ENCODE measurements at places on chromosomes 4 and X.

DNA sequence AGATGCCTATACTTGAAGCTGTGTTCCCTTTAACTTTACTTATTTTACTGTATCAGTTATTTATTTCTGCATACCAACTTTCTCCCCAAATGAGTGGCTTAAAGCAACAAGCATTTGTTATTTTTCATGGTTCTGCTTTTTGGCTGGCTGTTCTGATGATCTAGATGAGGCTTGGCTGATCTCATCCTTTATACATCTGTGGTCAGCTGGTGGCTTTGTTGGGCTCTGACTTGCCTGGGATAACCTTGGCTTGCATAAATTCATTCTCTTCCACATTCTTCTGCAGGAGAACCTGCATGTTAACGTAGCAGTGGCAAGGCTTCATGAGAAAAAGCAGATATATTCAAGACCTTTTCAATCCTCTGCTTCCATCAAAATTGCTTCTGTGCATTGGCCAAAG lies 1317.6 kb downstream of the ADGRL3 start:
- DNase-seq: no peak

DNA sequence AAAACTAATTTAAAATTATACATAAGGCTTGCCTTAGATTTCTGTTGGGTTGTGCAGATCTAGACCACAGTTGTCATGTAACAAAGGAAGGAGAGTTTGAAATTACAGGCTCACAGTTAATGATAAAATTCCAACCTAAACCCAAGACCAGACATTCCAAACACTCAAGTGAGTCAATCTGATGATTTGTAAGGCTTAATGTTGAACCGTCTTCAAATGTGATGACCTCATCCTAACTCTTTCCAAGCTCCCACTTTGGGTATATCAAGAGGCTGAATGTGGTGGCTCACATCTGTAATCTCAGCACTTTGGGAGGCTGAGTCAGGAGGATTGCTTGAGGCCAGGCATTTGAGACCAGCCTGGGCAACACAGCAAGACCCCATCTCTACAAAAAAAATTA lies 149.2 kb downstream of the TBL1X start:
- no peak for DNase-seq

DNA sequence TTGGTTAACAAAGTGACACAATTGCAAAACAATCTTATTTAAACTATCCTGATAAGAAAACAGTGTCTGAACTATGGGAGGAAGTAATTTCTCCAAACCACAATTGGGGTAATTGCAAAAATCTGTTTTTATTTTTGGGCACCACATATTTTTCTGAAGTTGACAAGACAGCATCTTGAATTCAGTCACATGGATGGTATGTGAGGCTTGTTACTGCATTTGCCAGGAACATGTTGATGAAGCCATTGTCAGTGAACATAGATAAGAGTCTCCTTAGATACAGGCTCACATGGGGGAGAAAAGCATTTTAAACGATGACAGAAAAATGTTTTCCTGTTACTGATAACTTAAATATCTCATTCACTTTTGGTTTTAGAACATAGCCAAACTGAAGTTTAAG lies 5.5 kb upstream of the USP53 start:
- DNase-seq: no peak

DNA sequence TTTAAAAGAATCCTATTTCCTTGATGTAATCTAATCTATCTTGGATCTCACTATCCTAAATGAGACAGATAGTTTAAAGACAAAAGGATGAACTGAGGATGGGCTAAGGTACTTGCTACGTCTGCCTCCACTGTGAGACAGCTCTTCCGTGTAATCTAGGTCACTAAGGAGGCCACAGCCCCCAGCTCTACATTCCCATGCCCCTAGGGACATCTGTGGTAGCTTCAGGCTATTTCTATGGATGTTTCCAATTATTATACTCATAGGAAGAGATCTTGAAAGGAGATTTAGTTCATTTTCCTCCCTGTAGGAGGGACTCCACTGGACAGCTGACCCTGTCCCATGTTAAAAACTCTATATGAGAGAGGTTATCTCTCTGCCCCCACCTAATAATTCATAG lies 140.8 kb upstream of the TRPC5 start:
- DNase-seq: no peak

DNA sequence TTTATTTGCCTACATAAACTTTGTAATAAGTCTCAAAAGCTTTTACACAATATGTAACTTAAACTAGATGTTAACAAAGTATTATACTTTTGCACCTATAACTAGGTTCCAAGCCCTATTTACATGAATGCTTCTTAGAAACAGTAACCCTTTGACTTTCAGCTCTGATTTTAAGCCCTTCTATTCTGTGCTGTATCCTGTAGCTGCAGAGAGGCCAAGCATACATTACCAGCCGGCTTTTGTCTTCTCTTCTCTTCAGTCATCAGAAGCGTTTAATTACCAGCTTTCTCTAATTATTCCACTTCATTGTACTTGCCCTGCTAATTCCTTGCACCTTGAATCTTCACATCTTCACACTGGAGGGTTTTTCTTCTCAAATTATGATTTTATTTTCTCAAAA lies 403.1 kb downstream of the PDGFC start:
- DNase-seq: no peak

- no peak for DNase-seq
These were observed 3.1 kb downstream of the FGFRL1 start for GRCh38 chr4:1014291-1015167.

GRCh38 chr4:1492651-1493539 lies 86.7 kb upstream of the NKX1-1 start:
- no peak for DNase-seq

DNA sequence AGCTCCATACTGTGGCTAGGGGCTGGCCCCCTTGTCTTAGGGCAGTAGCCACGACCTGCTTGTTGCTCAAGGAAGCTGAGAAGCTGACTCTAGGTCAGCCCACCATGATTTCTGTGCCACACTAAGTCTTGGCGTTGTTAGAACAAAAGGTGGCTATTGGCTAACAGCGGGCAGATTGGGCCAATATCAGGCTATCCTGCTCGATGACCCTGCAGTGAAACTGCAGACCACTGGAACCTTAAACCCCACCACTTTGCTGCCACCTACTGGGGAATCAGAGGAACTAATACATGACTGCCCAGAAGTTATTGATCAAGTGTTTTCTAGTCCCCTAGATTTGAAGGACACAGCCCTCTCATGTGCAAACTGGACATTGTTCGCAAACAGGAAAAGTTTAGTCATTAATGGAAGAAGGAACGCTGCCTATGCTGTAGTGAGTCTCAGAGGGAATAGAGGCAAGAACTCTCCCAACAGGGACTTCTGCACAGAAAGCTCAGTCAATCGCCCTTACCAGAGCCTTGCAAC lies 17.0 kb upstream of the PAPSS1 start:
- DNase-seq: no peak

DNA sequence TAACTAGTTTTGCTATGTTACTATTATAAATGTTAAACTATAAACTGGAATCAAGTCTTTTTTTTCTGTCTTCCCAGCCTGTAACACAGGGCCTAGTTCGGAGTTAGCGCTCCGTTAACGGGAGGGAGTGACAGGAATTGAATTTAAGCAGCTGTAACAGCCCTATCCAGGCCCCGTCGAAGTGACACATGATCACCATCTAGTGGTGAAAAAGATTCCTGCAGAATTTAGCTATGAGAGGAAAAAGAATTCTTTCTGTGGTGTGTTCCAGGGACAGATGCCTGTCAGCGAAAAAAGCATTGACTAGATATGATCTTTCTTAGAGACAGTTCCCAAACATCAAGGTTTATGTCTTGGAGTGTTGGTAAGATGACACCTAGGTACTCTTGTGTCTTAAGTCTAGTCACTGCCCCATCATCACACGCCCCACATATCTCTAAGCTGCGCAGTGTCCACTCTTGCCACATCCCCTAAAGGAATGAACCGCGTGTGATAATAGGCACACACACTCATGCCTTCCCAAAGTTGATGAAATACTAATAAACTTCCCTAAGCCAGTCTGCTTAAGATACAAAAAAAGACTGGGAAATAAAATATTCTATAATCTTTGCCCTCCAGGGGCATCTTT lies 2.1 kb downstream of the GAB3 start:
- no peak for DNase-seq

- peak; percentile 23 for DNase-seq
These were observed 1.0 kb upstream of the RELL1 start for GRCh38 chr4:37687194-37687562.

DNA sequence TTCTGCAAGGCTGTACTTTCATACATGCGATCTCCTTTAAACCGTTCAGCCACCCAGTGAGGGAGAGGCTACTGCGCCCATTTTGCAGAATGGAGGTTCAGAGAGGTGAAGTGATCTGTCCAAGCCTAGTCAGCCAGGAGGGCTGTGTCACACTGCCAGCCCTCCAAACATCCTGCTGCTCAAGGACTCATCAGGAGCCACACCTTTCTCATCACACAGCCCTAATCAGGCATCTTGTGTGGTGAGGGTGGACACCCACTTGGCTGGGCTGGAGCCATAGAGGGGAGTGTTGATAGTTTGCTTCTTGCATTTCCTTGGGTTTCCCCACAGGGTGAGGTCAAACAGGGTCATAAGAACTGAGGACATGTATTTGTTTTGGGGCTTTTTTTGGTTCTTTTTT lies 5.4 kb upstream of the CXCR3 start:
- no peak for DNase-seq

DNA sequence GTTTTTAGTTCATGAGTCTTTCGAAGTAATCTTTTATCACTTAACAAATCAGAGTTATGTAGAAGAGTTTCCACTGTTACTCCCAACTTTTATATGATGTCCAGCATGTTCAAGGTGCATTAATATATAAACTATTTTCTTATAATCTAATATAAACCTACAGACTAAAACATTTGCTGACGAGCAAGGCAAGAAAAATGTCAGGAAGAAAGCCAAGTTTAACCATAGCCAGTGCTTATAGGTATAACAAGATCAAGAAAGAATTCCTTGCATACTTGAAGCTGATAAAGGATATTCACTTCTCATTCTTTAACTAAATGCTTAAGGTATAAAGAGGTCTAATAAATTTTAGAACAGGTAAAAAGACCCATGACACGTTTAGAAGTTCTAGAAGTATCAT lies 167.7 kb downstream of the NPNT start:
- DNase-seq: no peak

- DNase-seq: no peak
These were observed 28.2 kb downstream of the SAT1 start for GRCh38 chrX:23811108-23811651.

GRCh38 chr4:185797596-185798338 lies 14.2 kb downstream of the SORBS2 start:
- no peak for DNase-seq

DNA sequence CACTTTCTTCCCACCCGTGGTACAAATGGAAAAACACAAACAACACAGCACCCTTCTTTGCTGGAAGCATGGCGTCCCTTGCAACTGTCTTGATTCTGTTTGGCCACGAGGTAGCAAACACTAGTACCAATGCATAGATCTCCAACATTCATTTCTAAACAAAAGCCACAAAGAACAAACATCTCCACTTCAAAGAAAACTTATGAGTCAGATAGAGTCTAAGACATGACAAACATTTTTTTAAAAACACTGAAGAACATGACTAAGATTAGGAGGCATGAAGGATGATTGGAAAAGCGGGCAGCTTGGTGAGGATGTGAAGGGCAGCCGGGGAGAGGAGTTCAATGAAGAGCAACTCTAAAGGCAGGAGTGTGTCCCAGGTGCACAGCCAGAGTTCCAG lies 197.6 kb upstream of the FAM9B start:
- DNase-seq: no peak

DNA sequence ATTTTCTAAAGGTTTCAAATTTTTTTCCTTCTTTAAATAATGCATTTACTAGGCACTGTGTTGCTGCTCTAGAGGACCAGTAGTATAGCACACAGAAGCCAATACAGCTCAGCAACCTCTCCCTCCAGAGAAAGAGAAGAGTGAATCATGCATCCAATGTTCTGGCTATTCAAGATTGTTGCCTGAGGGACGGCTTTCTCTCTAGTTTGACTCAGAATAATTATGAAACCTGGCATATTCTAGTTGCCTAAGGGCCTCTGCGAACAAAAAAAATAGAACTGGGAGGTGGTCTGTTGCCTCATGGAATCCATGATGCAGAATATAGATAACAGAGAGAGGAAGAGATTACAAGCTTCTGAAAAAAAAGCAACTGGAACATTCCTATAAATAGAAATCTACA lies 1233.3 kb upstream of the PABPC4L start:
- no peak for DNase-seq

DNA sequence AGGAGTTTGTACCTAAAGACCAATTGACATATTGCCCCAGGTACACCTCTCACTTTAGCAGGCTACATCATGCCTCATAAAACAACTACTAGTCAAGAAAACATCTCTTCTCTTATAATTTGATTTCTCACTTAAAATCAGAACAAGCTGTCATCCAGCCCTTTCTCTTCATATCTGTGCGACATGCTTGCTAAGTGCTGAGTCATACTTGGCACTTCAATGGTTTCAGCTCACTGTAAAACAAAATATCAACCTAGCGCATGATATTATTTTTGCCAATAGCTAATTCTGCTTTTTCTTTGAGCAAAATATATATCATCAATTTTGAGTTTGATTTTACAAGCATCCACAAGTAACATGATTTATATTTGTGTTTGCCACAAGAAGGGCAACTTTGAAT lies 27.9 kb upstream of the FUNDC1 start:
- no peak for DNase-seq

DNA sequence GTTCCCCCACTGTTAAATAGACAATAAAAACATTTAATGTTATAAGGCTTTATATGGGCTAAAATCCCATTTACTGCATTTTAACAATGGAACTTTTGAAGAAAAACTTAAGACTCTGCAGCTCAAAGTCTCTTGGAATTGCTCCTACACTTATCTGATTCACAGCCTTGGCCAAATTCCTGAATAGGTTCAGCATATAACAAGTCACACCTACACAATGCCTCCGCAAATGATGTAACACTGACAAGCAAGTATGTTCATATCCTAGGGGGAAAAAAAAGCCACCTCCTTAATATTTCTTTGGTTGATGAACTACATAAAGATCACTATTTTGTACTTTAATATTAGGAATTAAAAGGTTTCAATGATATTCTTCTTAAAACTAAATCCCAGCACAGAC lies 34.5 kb downstream of the RPS6KA6 start:
- DNase-seq: no peak

GRCh38 chr4:20283039-20283438 lies 31.3 kb downstream of the SLIT2 start:
- DNase-seq: no peak

GRCh38 chr4:73573794-73574528 lies 46.3 kb downstream of the RASSF6 start:
- peak; percentile 77 for DNase-seq

DNA sequence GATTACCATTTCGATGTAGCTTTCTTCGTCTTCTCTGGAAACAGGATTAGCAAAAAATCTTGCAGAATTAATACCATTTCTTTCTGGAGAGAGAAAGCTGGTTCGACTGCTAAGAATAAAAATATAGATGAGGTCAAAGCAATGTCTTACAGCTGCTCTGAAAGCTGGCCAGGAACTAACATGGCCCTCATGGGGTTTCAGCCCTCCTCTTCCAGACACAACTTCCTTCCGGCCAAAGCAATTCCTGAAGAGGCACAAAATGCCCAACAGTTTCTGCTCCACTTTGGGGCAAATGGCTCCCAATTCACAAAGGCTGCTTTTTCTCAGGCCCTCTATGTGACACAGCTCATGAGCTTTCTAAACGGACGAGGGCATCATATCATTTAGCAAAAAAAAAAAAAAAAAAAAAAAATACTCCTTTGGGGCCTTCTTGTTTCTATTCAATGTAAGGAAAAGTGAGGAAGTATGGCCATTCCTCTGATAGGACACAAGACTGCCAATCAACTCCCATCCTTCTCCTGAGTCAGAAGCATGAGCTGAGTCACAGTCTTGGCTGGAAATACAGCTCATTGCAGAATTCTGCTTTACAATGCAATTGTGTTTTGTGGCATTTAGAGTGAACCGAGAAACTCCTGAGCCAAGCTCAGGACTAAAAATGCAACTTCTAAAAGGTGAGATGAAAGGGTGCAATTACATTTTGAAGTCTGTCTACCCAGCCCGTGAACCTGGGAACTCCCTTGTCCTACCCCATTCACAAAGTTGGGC lies 42.7 kb upstream of the CTAG2 start:
- no peak for DNase-seq

Data from NCI-H187 treated with DMSO at 0.1 percent for 48 hours (cell line).